ENCODE measurements at places on chromosomes 6 and 20.

- no peak for DNase-seq
Measured at GRCh38 chr6:147205690-147206600, 1.7 kb downstream of the STXBP5 start.

DNA sequence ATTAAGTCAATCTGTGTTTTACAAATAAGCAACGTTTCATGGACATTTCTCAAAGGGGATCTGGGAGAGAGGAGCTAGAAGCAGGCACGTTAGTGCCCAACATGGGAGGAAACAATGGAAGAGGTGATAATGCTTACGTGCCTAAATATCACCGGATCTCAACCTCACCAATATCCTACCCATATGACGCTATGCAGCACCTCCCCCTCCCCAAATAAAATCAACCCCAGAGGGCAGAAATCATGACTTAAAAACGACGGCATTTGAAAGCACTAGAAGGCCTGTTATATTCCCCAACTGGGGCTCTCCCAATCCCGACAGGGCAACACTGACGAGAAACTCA is 425 bp downstream of the HBS1L start:
- DNase-seq, result no peak

DNA sequence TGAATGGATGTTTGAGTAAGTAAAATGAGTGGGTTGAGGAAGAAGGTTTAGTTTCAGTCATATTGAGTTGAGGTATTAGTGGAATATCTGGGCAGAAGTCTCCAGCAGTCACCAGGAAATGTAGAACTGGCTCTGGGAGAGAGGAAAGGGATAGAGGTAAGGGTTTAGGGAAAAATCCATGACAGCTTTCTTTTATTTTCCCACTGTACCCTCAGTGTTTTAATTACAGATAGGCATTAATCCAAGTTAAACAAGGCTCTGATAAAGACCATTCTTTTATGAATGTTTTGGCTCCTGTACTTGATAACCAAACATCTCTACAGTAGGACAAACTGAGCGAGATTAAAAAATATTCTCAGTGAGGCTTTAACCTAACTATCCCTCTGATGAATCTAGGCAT is 318.4 kb upstream of the SYNCRIP start:
- no peak for DNase-seq

- no peak for DNase-seq
Measured at GRCh38 chr6:163661272-163661671, 246.8 kb downstream of the QKI start.

DNA sequence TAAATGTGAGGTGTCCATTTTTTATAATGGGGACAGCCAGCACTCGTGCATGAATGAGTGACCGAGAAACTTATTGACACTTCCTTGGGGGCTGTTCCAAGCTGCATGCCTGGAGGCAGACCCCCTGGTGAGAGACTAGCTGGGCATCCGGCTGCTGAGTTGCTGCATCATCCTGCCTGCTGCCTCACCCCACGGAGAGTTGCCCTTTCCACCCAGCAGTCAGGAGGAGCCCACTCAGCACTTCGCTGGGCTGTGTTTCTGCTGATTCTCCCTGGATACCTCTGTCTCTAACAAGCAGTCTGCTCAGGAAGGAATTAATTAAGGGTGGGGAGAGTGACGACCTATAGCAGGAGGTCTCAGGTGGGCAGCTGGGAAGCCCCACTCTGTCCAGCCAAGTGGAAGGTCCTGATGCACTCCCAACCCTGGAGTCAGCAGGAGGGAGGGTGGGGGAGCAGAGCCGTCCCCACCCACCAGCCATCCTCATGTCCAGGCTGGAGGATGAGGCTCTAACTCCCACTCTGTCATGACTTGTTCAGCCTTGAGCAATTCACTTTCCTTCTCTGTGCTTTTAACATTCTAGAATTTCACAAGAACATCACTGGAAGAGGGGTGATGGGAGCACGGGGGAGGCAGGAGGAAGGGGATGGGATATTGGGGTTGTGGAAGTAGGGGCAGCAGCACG is 177.3 kb downstream of the LRFN2 start:
- DNase-seq, result no peak
